Stimulated activated CD4-positive, alpha-beta T cell treated with anti-CD3 and anti-CD28 coated beads, Interleukin-2, amount 100 ng/mL, for 24 hours (primary cell): ENCODE measurements at places on chromosomes 2 and 18.
A peak's percentile ranks its signal among the peaks of the same experiment; 100 is the strongest.

- no peak for DNase-seq
Observed at GRCh38 chr2:15761056-15761455, 169.4 kb downstream of the DDX1 start.

DNA sequence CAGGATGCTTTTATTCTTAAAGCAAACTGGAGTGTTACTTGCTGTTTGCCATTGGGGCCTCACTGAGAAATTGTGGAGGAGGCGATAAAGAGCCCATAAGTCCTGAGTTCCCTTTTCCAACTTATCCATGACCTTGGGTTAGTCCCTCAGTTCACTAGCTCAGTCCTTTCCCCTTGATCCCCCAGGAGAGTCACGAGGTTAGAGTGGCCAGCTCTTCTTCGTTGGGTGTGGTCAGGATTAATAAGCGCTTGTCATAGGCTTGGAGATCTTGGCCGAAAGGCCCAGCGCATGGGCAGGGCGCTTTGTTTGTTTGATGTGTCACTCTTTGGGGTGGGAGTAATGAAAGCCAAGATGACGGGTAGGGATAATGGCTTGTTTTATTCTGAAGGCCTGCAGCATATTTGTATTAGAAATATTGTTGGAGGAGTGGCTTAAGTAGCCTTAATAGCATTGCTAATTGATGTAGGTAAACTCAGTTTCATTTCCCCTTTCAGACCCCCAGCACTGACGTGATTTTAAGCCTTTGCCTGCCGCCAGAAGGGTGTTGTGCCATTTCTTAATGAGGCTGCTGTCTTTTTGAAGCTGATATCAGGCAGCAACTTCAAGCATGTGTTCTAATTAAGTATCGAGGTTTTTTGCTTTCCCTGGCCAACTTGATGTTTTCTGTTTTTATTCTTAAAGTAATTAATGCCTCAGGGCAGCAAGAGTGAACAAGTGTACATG lies 15.7 kb downstream of the GRHL1 start:
- no peak for DNase-seq

DNA sequence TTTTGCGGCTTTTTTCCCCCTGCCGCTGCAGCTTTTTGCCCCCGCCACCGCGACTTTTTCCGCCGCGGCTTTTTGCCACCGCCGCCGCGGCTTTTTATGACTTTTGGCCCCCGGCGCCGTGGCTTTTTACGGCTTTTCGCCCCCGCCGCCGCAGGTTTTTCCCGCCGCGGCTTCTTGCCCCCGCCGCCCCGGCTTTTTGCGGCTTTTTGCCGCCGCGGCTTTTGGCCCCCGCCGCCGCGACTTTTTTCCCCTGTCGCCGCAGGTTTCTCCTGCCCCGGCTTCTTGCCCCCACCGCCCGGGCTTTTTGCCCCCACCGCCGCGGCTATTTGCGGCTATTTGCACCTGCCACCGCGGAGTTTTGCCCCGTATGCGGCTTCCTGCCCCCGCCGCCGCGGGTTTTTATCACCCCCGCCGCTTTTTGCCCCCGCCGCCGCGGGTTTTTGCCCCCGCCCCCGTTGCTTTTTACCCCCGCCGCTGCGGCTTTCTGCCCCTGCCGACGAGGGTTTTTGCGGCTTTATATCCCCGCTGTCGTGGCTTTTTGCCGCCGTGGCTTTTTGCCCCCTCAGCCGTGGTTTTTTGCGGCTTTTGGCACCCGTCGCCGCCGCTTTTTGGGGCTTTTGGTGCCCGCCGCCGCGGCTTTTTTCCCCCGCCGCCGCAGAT lies 2750.9 kb downstream of the RPIA start:
- DNase-seq: peak; percentile 19

GRCh38 chr2:7900593-7900992 lies 781.3 kb upstream of the ID2 start:
- no peak for DNase-seq

DNA sequence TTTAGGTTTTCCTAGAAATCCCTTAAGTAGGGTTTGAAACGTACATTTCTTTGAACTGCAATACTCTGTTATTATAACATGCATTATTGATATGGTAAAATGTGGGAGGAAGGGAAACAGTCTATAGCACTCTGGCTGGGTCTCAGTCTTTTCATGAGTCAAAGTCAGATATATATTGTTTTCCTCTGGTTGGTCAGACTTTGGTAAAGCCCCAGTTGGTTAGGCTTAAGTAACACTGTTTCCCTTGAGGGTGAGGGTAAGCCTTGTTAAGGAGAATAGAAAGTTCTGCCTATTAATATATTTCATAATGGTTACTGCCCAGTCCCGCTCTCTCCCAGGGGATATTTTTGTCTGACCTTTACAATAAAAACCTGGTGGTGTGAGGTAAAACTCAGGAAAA lies 44.7 kb upstream of the TNP1 start:
- DNase-seq: no peak

DNA sequence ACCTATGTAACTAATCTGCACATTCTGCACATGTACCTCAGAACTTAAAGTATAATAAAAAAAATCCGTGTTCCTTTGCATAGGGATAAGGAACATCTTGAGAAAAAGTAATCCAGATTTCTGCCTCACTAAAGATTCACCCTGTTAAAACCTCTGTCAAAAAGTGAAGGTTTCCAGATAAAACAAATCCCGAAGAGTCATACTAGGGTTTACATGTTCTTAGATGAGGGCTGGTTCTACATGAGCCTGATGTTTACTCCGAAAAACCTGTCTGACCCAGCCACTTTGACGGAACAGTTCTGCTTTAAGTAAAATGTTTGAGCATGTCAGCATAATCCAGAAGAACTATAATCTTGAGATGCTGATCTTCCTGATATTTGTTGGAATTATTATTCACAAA lies 515.6 kb upstream of the SLC8A1 start:
- DNase-seq: no peak

GRCh38 chr2:212145121-212145520 lies 393.5 kb downstream of the ERBB4 start:
- DNase-seq: no peak

DNA sequence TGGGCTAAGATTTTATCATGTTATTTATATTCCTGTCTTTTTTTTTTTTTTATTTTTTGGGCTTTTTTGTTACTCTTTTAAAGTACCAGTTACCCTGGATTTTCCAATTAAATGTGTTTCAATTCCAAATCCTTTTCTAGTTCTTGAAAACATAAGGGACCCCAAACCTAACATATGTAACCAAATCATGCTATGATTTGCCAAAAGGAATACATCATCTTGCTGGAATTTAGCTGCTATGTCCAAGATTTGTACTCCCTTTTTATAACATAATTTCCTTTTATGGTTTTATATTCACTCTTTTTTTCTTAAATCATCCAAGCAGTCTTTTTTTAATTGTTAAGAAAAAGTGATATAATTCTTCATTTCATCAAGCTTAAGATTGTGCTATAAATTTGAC lies 60.9 kb upstream of the DSEL start:
- no peak for DNase-seq

DNA sequence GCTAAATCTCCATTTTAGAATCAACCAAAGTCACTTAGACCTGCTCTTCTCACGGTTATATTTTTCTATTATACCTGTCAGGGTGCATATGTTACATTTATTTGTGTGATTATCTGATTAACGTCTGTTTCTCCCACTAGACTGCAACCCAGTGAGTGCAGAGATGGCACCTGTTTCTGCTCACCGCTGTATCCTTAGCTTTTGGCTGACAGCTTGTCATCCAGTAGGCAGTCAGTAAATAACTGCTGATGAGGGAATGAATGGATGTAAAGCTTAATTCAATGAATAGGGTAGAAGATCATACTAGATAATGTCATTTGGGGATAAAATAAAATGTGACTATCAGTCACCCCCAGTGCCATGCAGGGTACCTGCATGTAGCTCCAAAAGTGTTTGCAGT lies 6.9 kb upstream of the CHRNA1 start:
- DNase-seq: no peak

- no peak for DNase-seq
Observed at GRCh38 chr2:133885847-133886246, 317.6 kb upstream of the NCKAP5 start.

- no peak for DNase-seq
Observed at GRCh38 chr2:171185941-171186340, 25.2 kb upstream of the TLK1 start.

GRCh38 chr2:124343827-124344498 lies 318.9 kb downstream of the CNTNAP5 start:
- DNase-seq: no peak

DNA sequence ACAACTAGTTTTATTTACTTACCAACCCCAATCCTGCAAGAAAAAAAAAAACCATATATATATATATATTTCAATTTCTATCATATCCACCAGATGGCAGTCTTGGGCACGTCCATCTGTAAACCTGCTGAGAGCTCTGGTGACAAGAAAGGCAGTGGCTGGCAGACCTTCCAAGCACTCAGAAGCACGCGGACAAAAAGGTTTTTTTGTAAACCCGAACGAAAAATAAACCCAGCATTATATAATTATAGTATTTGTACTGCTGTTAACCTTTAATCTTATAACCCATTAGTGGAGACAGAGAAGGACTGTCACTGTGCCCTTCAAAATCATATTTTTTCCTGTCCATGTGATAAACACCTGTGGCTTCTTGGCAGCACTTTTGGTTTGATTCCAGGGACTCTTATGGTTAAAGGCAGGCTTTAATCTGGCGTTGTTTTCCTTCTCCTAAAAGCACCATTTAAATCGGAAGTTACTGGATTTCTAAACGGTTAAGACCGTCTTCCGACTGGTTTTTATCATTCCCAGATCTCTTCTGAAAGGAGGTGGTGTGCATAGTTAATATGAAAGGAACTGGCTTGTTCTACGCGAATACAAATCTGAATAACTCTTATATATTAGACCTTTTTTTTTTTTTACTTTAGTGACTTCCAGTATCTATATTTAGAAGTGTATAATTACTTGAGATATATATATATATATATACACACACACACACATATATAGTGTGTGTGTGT lies 31.0 kb upstream of the SLC3A1 start:
- peak; percentile 51 for DNase-seq

DNA sequence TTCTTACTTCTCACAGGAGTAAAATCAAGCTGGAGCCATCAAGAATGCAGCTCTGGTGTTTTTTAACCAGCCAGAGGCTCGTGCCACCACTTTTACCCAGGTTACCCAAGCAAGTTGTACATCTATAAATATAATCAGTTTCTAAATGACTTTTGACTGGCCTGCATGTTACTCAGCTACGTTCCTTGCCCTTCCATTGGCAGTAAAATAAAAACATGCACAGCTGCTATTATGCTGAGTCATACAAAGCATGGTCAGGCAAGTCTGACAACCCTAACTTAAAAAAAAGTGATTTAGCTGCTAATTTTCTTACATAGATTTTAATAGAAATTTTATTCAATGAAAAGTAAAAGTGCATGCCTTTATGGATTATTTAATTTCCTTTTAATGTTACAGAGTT lies 111.7 kb upstream of the CSRNP3 start:
- DNase-seq: no peak

DNA sequence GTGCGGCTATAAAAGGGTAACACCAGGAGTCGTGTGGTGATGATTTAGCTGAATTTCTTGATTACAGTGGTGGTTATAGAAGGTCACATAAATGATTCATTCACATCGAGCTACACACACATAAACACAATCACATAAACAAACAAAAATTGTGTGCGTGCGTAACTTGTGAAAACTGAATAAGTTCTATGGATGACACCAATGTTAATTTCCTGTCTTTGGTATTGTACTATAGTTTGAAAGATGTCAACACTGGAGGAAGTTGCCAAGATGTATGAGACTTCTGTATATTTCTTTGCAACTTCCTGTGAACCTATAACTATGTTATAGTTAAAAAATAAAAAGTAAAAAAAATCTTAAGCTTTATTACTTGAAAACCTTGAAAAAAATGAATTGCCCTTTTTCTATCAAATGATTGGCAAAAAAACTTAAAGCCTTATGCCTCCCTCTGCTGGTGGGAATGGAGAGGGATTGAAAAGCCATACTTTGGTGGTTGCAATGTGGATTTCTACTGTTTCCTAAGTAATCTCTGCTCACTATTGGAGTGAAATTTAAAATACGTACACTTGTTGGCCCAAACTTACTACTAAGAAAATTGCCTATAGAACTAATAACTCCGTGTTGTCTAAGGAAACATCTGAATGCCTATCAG lies 227.7 kb downstream of the RPIA start:
- no peak for DNase-seq

DNA sequence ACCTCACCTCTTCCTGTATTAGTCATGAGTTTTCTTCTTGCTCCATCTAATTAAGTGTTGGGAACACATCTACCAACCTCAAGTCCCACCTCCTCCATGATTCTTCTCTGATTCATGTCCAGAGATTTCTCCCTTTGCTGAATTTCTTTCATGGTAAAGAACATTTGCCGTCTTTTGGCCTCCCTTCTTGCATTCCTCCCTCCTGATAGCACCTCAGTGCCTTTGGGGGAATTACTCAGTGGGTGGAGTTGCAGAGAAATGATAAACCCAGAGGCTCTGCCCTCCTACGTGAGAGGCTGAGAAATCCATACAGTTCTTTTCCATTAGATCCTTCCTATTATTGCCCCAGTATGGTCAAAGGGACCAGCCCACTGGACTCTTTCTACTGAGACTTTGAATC lies 651.9 kb downstream of the SLC4A3 start:
- DNase-seq: no peak

DNA sequence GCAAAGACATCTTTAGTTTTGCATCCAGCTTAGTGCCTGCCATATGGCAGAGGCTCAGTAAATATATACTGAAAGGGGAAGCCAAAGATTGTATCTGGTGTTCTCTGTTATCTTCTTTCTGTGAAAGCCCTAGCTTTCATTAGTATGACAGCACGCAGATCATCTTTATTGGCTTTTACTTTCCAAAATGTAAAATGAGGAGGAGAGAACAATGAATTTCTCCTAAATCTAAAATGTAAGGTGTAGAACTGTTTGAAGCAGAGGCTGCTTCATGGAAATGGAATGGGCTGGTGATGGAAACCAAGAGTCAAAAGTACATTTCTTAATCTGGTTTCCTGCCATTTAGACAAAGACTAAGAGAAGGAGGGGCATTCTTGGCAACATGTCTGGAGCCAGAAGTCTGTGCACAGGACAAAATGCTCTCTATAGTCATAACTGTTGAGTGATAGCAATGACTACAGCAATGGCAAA lies 1029.9 kb upstream of the PIK3C3 start:
- no peak for DNase-seq

- DNase-seq: no peak
Observed at GRCh38 chr18:79368681-79369080, 27.0 kb upstream of the NFATC1 start.

GRCh38 chr18:58788971-58789875 lies 75.5 kb upstream of the ZNF532 start:
- no peak for DNase-seq

DNA sequence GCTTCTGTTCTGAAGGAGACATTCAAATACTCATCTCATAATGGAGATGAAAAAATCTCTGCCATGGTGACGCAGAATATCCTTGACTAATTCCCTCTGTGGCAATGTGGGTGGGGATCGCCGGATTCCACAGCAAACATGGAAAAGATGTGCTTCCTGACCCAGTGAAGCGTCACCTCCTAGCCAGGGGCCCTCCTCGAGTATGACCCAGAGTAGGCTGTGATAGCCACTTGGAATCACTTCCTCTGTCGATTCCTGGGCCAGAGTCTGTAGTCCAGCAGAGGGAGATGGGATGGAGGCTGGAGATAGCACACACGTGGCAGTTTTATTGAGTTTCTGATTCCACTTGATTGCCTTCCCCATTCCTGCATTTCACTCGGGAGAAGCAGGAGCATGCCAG lies 36.8 kb downstream of the DRC1 start:
- no peak for DNase-seq
